T-cell (primary cell): ENCODE measurements at places on chromosomes 12 and 14.

GRCh38 chr12:83866477-83866876 lies 1046.1 kb downstream of the SLC6A15 start:
- no peak for DNase-seq

DNA sequence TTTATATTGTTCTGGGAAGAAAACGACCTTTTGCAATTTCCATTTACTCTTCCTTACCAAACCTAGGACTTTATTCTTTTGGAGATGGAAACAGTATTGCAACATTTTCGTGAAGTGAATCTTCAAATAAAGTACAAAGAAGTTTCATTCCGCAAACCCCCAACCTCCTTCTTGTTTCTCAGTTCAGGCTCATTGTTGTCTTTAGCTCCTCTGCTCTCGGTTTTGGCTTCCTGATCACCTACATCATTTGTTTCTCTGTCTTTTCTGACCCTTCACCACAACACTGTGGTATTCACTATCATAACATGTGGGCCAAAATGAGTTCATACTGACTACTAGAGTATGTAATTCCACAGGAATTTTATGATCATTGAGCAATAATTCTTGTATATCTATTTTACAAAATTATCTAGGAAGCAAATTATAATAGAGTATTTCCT lies 266.8 kb downstream of the ADAMTS20 start:
- no peak for DNase-seq

DNA sequence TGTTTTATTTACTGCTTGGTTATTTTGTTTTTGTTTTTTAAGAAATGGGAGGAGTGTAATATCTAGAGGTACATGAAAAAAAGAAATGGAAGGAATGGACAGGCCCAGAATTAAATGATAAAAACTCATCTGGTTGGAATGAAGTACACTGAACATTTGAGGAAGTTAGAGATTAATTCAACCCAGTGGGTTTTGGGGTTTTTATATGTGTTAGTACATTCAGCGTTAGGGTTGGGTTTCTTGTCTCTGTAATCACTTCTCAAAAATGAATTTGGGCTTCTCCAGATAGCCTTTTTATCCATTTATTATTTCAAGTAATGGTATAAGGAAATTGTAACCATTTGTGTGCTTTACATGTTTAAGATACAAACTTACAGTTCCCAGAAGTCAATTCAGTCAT lies 19.5 kb upstream of the NUP107 start:
- no peak for DNase-seq

DNA sequence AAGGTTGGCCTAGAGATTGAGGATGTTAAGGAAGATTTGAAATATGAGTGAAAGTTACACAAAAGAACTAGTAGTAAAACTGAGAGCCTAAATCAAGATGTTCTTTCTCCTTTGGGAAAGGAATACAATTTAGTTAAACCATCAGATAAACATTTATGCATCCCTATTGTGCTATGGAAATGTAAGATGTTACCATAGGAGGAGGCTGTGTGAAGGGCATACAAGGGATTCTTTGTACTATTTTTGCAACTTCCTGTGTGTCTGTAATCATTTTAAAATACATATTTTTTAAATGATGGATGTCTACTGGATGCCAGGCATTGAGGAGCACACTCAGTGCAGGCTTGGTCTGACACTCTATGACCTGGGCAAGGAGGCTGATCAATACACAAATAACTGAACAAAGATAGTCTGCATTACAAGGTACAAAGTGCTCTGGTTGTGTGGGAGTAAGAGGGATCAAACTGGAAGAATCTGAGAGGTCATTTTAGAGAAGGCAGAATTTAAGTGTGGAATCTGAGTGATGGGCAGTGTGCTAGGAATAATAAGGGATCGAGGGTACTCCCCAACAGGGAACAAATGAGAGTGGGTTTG lies 5.8 kb upstream of the CHPT1 start:
- DNase-seq = no peak

GRCh38 chr12:11446372-11446771 lies 51.0 kb upstream of the PRB2 start:
- no peak for DNase-seq

DNA sequence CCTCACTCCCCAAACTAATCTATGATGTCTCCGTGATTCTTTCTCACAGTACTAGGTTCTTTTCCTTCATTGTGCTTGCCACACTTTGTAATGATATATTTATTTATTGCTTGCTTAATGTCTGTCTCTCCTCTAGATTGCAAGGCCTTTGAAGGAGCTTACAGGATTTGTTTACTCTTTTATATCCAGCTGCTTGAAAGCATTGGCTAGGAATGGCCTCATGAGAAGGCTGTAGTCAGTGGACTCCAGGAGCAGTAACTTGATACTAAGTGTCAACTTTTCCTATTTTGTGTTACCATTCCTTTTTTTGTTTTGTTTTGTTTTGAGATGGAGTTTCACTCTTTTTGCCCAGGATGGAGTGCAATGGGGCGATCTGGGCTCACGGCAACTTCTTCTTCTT lies 7.3 kb upstream of the FAM234B start:
- no peak for DNase-seq

GRCh38 chr12:122951979-122952892 lies 14.0 kb downstream of the ABCB9 start:
- DNase-seq = peak; percentile 73

- no peak for DNase-seq
Measured at GRCh38 chr14:91361233-91361811, 56.3 kb downstream of the CCDC88C start.

- no peak for DNase-seq
Measured at GRCh38 chr12:130075497-130076076, 86.7 kb upstream of the FZD10 start.

DNA sequence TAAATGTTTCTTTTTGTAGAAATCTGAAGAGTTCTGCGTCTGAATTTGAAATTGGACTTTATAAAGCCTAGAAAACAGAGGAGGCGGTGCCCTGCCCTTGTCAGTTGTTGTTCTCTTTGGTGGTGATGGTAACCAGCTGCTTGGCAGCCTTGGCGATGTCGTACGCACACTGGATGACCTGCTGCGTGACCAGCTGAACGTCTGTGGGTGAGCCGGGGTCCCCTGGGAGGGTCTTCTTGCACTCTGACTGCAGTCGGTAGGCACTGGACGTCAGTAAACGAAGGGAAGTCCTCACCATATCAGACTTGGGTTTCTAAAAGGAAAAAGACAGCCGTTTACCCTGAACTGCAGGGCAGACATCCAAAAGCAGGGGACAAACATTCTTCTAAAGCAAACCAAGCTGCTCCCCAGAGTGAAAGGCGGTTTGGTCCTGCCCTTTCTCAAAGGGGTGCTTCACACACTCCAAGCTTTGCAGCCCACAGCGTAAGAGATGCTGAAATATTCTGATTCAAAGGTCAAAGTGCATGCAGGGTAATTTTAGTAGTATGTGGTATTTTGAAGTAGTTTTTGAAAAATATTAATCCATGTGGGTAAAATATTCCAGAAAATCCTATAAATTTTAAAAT lies 32.9 kb downstream of the TCHP start:
- no peak for DNase-seq

DNA sequence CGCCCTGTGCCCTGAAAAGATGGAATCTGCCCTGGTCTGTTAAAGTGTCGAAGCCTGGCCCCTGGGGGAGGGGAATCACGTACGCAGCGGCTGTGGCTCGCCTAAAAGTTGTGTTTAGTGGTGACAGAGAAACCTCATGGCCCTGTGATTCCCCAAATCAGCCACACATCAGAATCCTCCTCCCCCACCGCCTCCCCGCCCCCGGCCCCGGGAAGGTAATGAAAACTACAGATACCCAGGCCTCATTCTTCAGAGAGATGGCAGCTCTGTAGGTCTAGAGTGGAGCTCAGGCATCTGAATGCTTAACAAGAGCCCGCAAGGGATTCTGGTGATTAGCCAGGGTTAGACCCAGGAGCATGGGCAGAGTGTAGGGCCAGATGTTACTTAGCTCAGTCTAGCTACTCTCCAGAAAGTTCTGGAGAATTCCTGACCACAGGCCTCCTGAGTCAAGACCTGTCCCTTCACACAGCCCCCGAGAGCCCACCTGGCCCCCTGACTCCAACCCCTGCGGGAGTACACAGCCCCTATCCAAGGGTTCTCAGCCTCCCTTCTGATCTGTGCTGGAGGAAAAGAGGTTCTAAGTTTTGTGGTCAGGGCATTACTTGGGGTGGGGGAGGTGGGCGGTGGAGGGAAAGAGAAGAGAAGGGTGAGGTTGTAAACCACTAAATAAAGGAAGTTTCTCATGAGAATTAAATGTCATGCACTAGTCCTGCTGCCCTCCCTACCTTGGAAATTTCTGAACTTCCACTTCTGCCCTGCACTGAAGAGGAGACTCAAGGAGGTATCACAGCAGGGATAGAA lies 114.8 kb downstream of the PLXNC1 start:
- peak; percentile 60 for DNase-seq

DNA sequence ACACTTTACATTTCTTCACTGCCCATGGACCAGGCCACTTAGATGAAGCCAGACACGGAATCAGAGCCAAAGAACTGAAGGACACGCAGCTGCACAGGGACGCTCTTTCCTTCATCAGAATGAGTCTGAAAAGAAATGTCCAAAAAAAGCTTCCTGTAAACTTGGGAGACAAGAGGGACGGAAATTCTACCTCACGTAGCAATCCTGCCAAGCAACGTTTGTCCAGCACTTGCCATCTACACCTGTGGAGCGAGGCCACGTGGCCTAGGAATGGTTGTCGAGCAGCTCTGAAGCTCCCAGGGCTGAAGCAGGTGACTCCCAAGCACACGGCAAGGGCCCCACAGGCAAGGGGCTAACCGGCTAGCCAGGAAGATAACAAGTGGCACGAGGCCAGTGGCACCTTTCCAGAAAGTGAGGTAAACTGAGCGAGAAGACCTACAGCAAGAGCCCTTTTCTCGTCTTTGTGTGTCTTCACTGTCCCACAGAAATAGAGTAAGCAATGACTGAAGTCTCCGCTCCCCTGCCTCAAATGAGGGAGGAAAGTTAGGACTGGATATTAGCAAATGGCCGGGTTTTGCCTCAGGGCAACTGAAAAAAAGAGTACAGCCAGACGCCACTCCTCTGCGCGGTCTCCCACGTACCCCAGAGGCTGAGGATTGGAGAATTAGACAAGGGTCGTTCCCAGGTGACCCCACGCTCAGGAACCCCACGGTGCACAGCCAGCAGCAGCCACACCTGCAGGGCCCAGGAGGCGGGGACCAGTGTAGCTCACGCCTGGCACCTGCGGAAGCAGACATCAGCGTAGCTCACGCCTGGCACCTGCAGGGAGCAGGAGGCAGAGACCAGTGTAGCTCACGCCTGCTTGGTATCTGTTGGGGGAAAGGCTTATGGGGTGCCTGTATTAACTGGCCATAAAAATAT lies 7.7 kb downstream of the ZNF605 start:
- no peak for DNase-seq

DNA sequence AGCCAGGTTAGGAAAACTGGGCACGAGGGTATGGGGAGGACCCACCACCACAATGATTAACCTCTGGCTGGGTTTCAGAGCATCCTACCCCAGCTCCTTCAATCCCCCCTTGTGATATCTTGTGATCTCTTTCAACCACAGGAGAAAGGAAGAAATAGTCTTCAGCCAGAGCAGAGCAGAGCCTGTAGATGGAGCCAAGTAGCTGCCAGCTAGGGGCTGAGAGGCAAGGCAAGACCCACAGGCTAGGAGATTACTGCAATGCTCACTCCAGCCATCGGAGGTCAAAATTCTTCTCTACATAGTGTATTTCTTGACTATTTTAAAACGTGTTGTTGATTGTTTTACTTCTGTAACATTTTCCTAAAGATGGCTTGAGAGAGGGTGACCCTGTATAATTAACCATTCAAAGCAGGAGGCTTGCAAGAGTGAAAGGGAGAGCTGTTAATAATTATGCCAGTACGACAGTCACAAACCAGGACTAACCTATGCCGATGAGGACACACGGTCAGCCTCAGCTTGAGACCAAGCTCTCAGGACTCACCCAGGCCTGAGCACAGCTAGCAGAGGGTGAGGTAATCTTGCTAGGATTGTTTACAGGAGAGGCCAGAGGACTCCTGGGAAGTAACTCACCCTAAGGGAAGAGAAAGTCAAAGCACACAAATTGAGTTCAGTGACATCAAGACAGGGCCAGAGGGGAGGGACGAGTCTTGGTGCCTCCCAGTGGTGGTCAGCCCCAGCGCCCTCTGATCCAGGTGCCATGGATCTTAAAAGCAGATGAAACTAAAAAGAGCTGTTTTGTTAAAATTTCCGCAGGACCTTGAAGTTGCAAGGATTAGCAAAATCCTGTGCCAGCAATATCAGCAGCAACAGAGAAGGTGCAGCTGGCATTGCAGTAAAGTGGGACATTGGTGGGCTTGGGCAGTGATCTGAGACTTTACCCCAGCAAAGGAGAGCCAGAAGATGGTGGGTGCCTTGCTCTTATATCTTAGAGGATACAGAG lies 29.8 kb upstream of the CDKN3 start:
- DNase-seq = peak; percentile 5

- no peak for DNase-seq
Measured at GRCh38 chr12:93638954-93639353, 38.2 kb upstream of the CRADD start.

- DNase-seq = no peak
Measured at GRCh38 chr14:87810711-87811110, 182.3 kb downstream of the GALC start.

- DNase-seq = no peak
Measured at GRCh38 chr14:65006261-65006721, 19.6 kb downstream of the FNTB start.

- no peak for DNase-seq
Measured at GRCh38 chr14:52325630-52326029, 11.5 kb downstream of the PTGER2 start.

GRCh38 chr14:51684760-51685159 lies 33.0 kb downstream of the FRMD6 start:
- no peak for DNase-seq

DNA sequence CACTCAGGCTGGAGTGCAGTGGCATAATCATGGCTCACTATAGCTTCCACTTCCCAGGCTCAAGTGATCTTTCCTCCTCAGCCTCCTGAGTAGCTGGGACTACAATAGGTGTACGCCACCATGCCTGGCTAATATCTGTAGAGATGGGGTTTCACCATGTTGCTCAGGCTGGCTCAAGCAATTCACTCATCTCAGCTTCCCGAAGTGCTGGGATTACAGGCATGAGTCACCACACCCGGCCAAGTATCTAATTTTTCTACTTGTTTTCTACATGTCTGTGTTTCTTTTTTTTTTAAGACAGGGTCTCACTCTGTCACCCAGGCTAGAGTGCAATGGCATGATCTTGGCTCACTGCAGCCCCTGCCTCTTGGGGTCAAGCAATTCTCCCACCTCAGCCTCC lies 119.7 kb upstream of the MED13L start:
- DNase-seq = no peak

DNA sequence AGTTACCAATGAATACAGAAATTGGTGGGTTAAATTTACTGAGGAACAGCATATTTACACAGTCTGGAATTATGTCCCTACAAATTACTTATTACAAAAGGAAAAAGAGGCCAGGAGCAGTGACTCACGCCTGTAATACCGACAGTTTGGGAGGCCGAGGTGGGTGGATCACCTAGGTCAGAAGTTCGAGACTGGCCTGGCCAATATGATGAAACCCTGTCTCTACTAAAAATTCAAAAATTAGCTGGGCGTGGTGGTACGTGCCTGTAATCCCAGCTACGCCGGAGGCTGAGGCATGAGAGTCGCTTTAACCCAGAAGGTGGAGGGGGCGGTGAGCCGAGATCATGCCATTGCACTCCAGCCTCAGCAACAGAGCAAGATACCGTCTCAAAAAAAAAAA lies 52.6 kb downstream of the HECTD1 start:
- DNase-seq = no peak
